Chondrocyte (in vitro differentiated cells): ENCODE measurements at places on chromosomes 4 and X. TPM values are rescaled to one million over a fixed set of nuclear protein-coding genes. Genes with fewer than 3 reads are reported as not detected.

CENPE gene
- 4.3 to 10.6 TPM (median 8.2 TPM) in 3 replicates for total RNA-seq

RPS3A gene
- 1,042 to 1,173 TPM (median 1,077 TPM) in 3 replicates for total RNA-seq

DCX gene
- not detected in 3 replicates for total RNA-seq

TMEM35A gene
- total RNA-seq, result 0.62 to 0.92 TPM (median 0.85 TPM) in 3 replicates

GPR173 gene
- 7.9 to 18.2 TPM (median 8.5 TPM) in 3 replicates for total RNA-seq

RHOXF2 gene
- not detected in 3 replicates for total RNA-seq

CC2D2A gene
- 18.6 to 31.5 TPM (median 19.2 TPM) in 3 replicates for total RNA-seq

CORIN gene
- 1.9 to 4.4 TPM (median 2.1 TPM) in 3 replicates for total RNA-seq

AMTN gene
- not detected in 3 replicates for total RNA-seq

FGB gene
- 2.1 to 2.4 TPM in 2 of 3 replicates, not detected in the other for total RNA-seq

LIMCH1 gene
- total RNA-seq, result 8.8 to 9.8 TPM (median 9.0 TPM) in 3 replicates

HPGD gene
- total RNA-seq, result not detected in 3 replicates

RLIM gene
- 42.9 to 51.5 TPM (median 44.6 TPM) in 3 replicates for total RNA-seq

HELT gene
- not detected in 3 replicates for total RNA-seq

OPRPN gene
- not detected in 3 replicates for total RNA-seq

TEC gene
- total RNA-seq, result 0.12 to 0.35 TPM (median 0.26 TPM) in 3 replicates

PNCK gene
- 3.2 to 3.8 TPM (median 3.5 TPM) in 3 replicates for total RNA-seq

NSUN7 gene
- total RNA-seq, result 2.4 to 6.1 TPM (median 5.1 TPM) in 3 replicates

BMPR1B gene
- 5.6 to 19.4 TPM (median 7.8 TPM) in 3 replicates for total RNA-seq

SPANXB1 gene
- not detected in 3 replicates for total RNA-seq

BTC gene
- 0.33 to 0.41 TPM (median 0.40 TPM) in 3 replicates for total RNA-seq

CCDC149 gene
- total RNA-seq, result 12.9 to 21.5 TPM (median 21.4 TPM) in 3 replicates

PPP1R3F gene
- total RNA-seq, result 6.6 to 15.0 TPM (median 8.0 TPM) in 3 replicates
